ENCODE measurements at places on chromosomes 7 and 10.

GRCh38 chr10:125679436-125679835 is 3.5 kb downstream of the TEX36 start:
- DNase-seq, result no peak

GRCh38 chr10:11713963-11714362 is 28.2 kb upstream of the ECHDC3 start:
- DNase-seq, result no peak

- DNase-seq, result no peak
These were observed 29.1 kb upstream of the VPS41 start for GRCh38 chr7:38938001-38938485.

DNA sequence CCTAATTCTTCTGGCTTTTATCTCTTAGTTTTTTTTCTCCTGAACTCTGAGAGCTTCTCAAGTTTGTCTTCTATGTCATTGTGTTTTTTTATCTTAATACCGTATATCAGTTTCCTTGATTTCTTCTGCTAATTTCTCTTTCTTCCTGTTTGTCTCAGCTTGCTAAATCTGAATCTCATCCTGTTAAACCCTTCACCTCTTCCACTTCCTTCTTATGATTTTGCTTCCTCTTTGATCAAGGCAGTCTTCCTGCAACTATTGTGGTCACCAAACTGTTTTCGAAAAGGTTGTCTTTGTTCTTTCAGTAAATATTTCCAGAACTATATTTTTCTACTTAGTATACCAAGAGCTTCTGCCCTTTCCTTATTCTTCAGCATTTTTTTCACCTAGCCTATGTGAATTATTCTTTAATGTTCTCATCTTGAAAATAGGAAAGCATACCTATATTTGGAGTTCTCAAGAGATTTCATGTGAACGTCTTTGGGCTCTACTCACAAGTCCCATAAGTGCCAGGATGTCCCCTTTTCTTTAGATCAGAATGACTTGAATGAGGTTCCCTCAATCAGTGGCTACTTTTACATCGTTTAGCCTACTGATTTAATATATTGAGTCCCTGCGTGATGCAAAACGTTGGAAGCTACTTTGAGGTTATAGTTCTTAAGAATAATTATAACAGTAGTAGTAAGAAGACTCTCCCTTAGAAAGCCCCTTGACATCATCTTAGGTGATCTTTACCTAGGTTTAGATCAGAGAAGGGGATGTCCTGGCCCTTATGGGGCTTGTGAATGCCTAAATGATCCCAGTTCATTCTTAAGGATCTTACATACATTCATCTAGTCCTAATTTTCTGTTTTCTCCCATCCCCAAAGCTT is 415.4 kb upstream of the AUTS2 start:
- DNase-seq, result no peak

DNA sequence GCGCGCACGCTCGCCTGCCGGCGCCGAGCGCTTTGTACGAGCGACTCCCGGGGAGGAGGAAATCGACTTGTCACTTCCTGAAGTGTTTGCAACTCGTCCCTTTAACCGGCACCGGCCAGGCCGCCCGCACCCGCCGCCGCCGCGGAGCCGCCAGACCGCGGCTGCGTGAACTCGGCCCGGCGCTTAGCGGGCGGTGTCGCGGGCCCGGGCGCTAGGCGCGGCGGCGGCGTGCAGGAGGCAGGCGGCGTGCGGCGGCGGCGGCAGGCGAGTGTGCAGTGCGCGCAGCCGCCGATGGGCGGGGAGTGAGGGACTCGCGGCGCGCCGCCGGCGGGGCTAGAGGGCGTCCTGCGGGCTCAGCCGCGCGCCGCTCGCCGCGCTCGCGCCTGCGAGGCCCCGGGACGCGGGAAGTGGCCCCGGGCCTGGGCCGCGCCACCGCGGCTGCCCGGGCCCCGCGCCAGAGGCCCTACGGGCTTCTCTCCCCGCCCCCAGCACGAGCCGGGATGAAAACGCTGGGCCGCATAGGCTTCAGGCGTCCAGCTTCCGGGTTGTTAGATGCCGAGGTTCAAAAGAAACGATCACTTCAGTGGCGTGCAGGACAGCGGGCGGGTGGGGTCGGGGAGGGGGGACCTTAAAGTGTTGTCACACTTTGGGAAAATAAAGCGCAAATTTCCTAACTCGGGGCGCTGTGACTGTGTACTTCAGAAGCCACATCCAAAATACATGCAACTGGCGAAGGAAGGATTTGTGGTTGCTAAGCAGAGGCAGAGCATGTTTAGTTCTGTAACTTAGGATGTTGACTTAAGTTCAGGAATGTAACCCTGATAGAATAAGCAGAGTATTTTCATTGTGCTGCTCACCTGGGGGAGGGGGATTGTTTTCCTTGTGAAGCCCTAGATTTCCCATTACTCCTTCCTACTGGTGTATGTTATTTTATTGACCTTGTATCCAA is at the start of gene FAM53B:
Gene FAM53B (minus strand): TSS at position 277 of the 949 bp plus-strand sequence. CDS start 37,665 bp downstream, outside the sequence.
- peak; percentile 73 for DNase-seq

DNA sequence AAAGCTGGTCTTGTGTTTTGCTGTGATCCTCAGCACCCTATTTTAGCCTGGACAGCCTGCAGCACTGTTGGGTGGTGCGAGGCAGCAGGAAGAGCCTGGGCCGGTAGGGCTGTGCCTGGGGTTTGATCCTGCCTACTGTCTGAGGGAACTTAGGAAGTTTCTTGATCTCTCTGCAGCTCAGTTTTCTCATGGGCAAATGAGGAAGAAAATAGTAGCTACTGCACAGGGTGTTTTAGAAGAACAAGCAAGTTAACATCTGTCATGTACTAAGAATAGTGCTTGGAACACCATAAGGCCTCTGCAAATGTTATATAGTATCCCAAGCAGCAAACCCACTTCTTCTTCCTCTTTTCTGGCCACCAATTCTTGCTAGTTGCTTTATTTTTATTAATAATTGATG is 12.0 kb upstream of the AGR2 start:
- DNase-seq, result no peak

DNA sequence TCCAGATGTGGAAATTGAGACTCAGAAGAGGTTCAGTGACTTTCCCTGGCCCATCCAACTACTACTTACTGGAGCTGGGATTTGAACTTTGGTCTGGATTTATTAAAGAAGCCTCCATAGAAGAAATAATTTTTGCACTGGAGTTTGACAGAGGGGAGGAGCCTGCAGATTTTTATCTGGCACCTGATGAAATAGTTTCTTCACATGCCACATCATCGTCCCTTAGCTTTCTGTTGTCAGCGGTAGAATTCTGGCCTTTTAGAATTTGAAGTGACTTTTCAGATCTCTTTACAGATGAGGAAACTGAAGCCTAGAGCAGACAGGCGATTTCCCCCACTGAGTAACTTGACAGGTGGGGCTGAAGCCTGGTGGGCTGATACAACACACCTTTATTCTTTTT is 233.5 kb downstream of the LRMDA start:
- no peak for DNase-seq

DNA sequence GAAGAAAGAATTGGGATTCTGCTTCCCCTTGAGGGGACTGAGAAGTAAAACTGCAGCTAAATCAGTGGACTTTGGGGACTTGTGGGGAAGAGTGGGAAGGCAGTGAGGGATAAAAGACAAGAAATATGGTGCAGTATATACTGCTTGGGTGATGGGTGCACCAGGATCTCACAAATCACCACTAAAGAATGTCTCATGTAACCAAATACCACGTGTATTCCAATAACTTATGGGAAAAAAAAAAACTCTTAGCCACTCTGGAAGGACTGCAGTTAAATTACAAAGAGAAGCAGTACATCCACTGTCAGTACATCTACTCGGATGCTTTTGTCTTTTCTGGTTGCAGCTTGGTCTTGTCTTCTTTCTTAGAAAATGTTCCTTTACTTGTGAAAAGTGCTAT is 27.4 kb upstream of the GOT1 start:
- DNase-seq, result no peak

DNA sequence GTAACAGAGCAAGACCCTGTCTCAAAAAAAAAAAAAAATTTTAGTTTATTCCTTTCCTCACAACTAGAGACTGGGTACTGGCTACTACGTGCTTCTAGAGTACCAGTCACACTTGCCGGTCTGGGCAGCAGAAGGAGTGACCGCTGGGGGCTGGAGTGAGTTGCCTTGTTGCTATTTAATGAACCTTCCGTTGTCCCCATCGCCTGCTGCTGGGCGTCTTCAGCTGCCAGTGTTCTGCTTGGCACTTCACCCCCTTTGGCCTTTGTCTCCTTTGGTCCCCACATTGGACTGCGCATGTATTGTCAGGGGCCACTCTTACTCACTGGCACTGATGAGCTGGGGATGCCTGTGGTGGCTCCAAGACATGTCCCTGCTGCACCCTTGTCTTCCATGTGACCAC is 110.6 kb downstream of the CLEC2L start:
- no peak for DNase-seq

Data from progenitor cell of endocrine pancreas (in vitro differentiated cells).